ENCODE measurements at places on chromosomes 16 and 17. TPM values are rescaled to one million over a fixed set of nuclear protein-coding genes. Genes with fewer than 3 reads are reported as not detected.

The ALOX12 gene
- not detected for total RNA-seq

- no peak for DNase-seq
Measured at GRCh38 chr16:48538746-48539484, 71.1 kb downstream of the N4BP1 start.

DNA sequence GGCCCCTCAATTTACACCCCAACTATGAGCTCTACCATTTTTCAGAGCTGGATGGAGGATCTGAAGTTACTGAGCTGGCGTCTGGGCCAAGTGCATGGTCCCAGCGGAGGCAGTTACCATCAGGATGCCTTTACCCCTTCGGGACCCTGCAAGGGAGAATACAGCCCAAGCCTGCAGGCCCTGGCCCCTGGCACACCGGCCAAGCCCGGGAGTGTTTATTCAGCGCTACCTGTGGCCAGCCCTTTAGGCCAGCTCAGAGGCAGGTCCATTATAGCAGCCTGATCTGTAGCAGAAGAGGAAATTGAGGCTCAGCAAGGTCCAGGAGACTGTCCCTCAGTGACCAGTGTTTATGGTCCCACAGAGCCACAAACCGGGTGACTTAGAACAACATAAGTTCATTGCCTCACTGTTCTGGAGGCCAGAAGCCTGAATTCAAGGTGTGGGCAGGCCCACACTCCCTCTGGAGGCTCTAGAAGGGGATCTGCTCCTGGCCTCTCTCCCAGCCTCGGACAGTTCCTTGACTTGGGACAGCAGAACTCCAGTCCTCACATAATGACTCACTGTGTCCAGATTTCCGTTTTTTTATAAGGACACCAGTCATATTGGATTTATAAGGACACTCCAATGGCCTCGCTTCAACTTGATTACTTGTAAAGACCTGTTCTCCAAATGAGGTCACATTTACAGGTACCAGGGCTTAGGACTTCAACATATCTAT lies 8.8 kb downstream of the SEC14L5 start:
- no peak for DNase-seq

The TBC1D3G gene
- not detected for total RNA-seq

DNA sequence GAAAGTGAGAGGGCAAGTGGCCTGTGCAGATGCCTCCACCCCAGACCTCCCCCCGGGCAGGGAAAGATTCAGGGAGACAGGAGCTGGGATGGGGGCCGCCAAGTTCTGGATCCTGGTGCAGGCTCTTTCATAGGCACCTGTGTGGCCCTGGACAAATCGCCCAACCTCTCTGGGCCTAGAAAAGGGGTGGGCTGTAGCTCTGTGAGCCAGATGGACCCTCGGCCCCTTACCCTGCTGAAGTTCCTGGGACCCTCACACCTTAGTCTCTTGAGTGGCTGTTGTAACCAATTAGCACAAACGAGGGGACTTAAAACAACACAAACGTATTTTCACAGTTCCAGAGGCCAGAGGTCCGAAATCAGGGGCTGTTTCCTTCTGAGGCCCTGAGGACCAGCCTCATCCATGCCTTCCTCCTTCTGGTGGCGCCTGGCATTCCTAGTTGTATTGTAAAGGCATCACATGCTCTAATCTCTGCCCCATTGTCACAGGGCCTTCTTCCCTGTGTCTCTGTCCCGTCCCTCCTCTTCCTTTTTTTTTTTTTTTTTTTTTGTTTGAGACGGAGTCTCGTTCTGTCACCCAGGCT lies 352.6 kb downstream of the SEC14L1 start:
- no peak for DNase-seq

The COIL gene
- 26.7 TPM for total RNA-seq

The CACNA1G gene
- 20.1 TPM for total RNA-seq
